ENCODE measurements at places on chromosomes 7 and 10.

GRCh38 chr7:44772867-44773266 lies 23.6 kb upstream of the PPIA start:
- no peak for DNase-seq

GRCh38 chr10:79022565-79023230 lies 46.1 kb upstream of the ZMIZ1 start:
- DNase-seq: no peak

GRCh38 chr7:102072636-102073209 lies 213.9 kb upstream of the SH2B2 start:
- DNase-seq: no peak

- DNase-seq: no peak
These were observed 129.9 kb downstream of the ZNF92 start for GRCh38 chr7:65503434-65504152.

DNA sequence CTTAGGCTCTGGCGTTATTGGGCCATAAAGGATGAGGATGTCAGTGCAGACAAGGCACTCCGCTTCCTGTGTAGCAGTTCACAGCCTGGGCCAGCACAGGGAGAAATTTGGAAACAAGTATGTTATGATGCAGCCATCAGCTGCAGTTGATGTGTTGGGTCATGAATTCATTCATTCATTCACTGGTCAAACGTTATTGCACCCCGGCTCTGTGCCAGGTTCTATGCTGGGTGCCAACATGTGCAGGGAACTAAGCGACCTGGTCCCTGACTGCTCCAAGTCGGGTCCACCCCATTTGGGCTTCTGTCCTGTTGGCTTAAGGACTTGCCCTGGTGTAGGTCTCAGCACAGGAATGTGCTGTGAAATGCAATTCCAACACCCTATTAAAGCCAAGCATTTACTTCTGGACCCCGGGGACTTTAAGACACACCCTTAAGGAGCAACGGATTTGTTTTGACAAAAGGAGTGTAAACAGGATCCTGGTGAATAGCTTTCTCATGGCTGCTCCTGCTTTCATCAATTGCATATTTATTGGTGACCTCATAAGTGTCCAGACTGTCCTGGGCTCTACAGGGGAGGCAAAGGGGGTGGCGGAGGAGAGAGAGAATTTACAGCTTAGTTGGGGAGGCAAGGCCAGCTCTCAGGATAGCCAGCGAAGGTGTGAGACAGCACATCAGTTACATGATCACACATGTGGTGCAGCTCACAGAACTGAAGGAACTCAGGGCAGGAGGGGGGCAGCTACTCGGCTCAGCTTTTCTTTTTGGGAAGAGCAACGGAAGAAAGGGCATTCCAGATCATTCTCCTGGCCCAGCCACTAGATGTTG lies 158.6 kb downstream of the GRK5 start:
- DNase-seq: no peak

Data from activated naive CD8-positive, alpha-beta T cell treated with anti-CD3 and anti-CD28 coated beads for 36 hours (primary cell).